Large intestine (tissue), 12 donors: ENCODE measurements at places on chromosomes 16 and 17.

- DNase-seq, result no peak
Measured at GRCh38 chr17:36742267-36743000, 141.1 kb downstream of the MRM1 start.

GRCh38 chr16:56298116-56298515 is 106.8 kb downstream of the GNAO1 start:
- no peak for DNase-seq

DNA sequence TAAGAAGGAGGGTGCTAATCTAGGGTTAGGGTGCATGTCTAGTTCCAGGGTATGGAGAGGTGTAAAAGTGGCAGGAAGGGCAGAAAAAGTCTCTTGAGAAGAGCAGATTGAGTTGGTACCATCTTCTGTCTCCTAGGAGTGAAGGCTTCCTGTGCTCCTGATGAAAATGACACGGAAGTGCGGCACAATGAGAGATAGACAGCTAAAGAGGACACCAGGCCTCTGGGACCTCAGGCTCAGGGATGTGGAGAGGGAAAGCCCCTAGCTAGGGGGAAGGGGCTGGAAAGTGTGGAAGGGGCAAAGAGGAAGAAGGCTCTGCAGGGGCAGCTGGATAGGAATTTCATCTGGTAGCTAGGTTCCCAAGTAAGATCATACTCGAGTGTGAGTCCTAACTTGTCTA is 498.3 kb upstream of the EEF2KMT start:
- no peak for DNase-seq

- DNase-seq, result no peak
Measured at GRCh38 chr16:57559072-57559790, 16.8 kb downstream of the ADGRG5 start.

GRCh38 chr16:48365025-48365600 is 20.1 kb downstream of the SIAH1 start:
- no peak for DNase-seq

DNA sequence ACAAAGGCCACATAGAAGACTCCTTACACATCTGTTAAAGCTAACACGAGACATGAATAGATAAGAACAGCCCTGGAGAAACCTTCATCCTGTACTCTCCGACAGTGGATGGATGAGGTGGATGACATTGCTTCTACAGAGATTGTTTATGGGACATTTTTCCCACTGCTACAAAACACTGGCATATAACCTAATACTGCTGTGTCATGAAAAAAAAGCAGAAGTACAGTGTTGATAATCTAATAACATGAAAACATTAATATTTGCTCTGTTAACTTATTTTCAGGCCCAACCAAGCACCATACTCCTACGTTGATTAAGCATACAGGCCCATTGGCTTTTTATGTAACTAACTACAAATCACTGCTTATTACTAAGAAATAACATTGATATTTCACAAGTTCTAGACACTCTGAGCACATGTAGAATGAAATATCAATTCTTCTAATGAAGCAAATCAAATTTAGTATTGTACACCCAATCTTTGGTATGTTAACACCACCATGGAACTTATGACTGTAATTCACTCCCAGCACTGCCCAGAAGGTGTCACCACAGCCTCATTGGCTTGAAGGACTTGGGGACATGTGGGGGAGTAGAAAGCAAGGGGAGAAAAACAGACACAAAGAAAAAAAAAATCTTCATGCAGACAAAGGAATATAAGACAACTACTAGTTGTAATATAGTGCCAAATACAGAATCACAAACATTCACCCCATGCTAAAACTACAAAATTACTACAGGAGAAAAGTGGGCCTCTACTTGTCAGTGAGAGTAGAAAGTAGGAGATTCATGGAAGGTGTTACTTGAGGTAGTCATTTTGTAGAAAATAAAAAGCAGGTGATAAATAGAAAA is 330.0 kb upstream of the PMFBP1 start:
- DNase-seq, result peak; percentile 53

- no peak for DNase-seq
Measured at GRCh38 chr17:71260366-71260940, 860.4 kb upstream of the SOX9 start.

GRCh38 chr17:17352836-17353624 is 49.9 kb downstream of the NT5M start:
- no peak for DNase-seq

GRCh38 chr16:64391063-64391600 is 730.7 kb downstream of the CDH11 start:
- DNase-seq, result no peak

GRCh38 chr17:73311428-73311780 is 397 bp downstream of the CDC42EP4 start:
- DNase-seq, result no peak

- no peak for DNase-seq
Measured at GRCh38 chr17:80679816-80680215, 135.2 kb downstream of the RPTOR start.

- no peak for DNase-seq
Measured at GRCh38 chr17:40819528-40820125, 2.8 kb downstream of the KRT10 start.

- DNase-seq, result no peak
Measured at GRCh38 chr17:57328109-57328882, 72.0 kb downstream of the MSI2 start.

DNA sequence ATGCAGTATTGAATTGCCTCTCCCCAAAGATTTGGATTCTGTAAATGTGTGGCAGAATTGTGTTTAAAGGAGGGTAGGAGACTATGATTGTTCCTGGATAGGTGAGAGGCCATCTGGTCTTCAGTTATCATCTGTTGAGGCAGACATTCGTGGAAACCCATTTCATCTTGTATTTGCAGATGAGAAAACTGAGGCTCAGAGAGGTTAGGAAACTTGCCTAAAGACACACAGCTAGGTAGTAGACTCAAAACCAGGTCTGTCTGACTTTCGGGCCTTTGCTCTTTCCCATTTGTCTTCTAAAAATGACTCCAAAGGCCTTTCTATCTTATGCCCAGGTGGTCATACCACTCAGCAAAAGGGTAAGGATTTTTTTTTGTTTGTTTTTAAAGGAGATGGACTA is 210.3 kb downstream of the SHISA9 start:
- no peak for DNase-seq

DNA sequence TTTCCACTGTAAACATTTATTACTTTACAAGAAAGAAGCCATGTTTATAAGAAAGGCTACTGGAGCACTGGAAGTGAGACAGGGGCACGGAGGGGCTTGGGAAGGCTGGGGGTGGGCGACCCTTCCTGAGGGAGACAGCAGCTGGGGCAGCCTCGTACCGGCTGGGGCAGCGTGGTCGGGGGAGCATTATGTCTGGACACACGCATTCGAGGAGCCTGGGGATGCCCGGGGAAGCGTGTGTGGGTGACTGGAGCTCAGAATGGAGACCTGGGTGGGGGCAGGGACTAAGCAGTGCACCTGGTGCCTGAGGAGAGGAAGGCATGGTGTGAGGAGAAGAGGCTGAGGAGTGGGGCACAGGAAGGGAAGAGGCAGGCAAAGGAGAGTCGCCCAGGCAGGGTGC is 64.5 kb downstream of the SRCIN1 start:
- no peak for DNase-seq

DNA sequence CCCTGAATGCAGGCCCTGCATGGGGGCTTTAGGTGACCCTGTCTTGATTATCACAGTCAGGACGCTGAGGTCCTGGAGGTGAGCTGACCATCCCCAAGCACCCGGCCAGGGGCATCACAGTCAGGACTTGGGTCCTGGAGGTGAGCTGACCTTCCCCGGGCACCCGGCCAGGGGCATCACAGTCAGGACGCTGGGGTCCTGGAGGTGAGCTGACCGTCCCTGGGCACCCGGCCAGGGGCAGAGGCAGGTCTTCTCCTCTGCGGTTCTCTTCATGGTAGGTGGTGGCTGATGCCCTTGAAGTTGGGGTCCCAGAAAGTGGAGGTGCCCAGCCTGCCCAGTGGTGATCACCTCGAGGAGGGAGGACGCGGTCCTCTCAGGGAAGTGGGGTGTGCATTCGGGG is 36.2 kb upstream of the GSE1 start:
- DNase-seq, result no peak

- no peak for DNase-seq
Measured at GRCh38 chr17:71113347-71113746, 944.0 kb downstream of the KCNJ2 start.

DNA sequence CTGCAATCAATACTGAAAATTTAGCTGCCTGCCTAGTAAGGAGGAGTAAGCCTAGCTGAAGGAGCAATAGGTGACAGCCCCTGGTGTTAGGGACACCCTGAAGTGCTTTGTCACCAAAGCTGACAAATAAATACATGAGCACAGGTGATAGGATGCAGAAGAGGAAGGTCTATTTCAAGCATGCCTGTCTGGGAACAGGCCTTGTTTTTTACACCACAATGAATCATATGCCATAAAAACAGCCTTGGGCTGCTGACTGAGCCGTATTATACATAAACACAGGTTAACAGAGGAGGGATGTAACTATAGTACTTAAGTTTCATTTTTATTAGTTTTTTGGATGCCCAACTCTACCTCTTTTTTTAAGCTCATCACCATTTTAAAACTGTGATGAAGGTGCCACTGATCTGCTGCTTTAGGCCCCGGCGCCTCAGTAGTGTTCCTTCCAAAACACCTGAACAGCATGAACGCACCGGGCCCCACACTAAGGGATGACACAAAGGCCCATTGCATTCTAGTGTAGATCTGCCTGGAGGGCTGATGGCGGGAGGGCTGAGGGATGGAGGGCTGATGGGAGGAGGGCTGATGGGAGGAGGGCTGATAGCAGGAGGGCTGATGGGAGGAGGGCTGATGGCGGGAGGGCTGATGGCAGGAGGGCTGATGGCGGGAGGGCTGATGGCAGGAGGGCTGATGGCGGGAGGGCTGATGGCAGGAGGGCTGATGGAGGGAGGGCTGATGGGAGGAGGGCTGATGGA is 150.3 kb downstream of the AATF start:
- peak; percentile 48 for DNase-seq

DNA sequence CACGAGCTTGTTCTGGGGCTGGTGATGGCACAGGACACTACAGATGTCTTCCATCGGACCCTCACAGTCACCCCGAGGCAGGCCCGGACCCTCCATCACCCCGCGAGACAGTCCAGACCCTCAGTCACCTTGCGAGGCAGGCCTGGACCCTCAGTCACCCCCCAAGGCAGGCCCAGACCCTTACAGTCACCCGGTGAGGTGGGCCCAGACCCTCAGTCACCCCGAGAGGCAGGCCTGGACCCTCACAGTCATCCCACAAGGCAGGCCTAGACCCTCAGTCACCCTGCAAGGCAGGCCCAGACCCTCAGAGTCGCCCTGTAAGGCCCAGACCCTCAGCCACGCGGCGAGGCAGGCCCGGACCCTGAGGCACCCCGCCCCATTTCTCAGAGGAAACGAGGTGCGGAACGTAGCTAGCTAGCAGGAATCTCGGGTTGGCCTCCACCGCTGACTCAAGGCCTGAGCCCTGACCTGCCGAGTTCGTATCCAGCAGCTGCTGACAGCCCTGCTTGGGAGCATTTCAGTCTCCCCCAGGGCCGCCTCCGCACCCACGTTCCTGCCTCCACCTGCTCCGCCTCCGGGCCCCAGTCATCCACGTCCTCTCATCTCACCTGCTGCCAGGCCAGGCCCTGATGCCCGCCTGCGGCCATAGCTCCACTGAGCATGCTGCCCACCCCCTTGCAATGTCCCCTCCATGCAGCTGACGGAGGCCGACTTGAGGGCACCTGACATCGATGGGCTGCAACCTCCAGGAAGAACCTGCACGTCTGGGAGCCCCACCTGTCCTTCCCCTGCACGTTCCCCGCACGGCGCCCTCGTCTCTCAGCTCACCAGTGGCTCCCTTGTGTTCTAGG is 28.7 kb downstream of the RPH3AL start:
- DNase-seq, result no peak

DNA sequence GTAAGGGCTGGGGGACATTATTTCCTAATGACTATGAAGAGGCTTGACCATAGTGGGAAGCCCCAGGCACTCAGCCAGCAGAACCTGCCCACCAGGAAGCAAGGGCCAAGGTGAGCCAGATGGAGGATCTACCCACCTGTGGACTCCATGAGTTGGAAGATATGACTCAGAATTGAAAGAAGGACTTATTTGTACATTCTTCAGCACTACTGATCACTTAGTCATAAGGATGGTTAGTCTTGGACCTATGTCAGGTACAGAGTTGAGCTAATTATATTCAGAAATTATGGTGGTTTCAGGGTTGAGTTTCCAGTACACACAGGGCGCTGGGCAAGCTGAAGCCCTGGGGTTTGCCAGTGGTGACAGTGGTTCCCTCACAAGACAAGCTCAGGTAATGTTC is 24.0 kb upstream of the GRIN2A start:
- no peak for DNase-seq

- no peak for DNase-seq
Measured at GRCh38 chr17:83200751-83201150, 121.3 kb downstream of the METRNL start.

DNA sequence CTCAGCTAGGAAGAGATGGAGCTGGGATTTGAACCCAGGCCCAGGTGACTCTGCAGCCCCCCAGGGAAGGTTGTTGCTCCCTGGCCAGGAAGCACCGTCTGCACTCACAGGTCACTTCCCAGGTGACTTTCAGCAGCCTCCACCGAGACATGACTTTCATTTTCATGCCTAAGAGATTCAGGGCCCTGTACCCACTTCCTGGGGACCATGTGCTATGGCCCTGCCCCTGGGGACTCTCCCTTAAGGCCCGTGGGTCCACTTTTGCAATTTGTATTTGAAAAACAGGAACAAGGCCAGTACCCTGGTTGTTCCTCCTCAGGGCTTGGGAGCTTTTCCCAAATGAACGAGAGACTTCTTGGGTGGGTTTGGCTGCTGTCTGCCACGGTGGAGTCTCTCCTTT is 191.0 kb downstream of the IRF8 start:
- DNase-seq, result no peak

- DNase-seq, result no peak
Measured at GRCh38 chr16:84453061-84453752, 51.3 kb downstream of the MEAK7 start.

DNA sequence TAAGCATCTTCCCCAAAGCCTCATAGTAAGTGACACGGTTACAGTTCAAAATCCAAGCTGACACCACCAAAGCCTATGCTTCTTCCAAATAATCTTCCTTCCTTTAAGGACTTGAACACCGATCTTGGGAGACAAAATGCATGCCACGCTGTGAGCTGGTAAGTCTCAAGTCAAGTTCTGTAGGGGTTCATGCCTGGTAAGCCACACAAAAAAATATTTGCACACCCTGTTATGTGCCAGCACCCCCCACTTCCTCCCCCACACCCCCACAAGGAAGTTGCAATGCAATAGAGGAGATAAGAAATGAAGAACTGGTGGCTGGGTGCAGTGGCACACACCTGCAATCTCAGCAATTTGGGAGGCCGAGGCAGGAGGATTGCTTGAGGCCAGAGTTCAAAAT is 5.6 kb downstream of the NOG start:
- DNase-seq, result no peak

DNA sequence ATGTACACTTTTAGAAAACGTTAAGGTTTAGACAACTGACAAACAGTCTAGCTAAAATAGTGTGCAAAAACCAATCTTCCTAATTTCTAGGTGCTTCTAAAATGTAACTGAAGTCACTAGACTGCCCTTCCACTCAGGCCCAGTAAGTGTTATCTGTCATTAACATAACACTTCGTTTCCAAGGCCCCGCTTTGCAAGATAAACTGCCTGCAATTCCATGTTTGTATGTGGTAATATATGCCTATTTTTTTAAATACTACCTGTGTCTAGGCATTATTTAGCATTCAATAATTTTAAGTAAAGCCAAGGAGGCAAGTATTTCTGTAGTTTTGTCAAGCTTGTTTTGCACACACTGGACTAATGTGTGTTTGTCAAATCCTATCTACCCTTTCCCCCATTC is 3.2 kb downstream of the USP32 start:
- DNase-seq, result no peak

- DNase-seq, result no peak
Measured at GRCh38 chr17:42378959-42379594, 9.2 kb downstream of the STAT3 start.

- DNase-seq, result no peak
Measured at GRCh38 chr16:88063211-88063773, 112.1 kb downstream of the BANP start.
